Activated CD4-positive, alpha-beta T cell treated with anti-CD3 and anti-CD28 coated beads, Interleukin-2, amount 10 ng/mL, durations not matched to agents 24 days and 14 days (primary cell): ENCODE measurements at places on chromosomes 16 and 17. TPM values are rescaled to one million over a fixed set of nuclear protein-coding genes. Genes with fewer than 3 reads are reported as not detected.

DNA sequence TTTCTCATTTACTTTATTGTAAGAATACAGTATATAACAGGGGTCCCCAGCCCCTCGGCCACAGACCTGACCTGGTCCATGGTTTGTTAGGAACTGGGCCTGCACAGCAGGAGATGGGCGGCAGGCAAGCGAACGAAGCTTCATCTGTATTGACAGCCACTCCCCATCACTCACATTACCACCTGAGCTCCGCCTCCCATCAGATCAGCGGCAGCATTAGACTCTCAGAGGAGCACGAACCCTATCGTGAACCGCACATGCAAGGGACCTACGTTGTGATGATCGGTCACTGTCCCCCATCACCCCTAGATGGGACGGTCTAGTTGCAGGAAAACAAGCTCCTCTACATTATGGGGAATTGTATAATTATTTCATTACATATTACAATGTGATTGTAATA is 410.6 kb downstream of the SLC39A11 start:
- peaks cover 2% of the 10 kb centered on the region for H3K4me1 ChIP-seq
- H3K27me3 ChIP-seq: no peaks in the 10 kb centered on the region
- H3K4me3 ChIP-seq: no peak overlapping the region
- no peaks in the 10 kb centered on the region for H3K36me3 ChIP-seq
- H3K27ac ChIP-seq: no peak overlapping the region

DNA sequence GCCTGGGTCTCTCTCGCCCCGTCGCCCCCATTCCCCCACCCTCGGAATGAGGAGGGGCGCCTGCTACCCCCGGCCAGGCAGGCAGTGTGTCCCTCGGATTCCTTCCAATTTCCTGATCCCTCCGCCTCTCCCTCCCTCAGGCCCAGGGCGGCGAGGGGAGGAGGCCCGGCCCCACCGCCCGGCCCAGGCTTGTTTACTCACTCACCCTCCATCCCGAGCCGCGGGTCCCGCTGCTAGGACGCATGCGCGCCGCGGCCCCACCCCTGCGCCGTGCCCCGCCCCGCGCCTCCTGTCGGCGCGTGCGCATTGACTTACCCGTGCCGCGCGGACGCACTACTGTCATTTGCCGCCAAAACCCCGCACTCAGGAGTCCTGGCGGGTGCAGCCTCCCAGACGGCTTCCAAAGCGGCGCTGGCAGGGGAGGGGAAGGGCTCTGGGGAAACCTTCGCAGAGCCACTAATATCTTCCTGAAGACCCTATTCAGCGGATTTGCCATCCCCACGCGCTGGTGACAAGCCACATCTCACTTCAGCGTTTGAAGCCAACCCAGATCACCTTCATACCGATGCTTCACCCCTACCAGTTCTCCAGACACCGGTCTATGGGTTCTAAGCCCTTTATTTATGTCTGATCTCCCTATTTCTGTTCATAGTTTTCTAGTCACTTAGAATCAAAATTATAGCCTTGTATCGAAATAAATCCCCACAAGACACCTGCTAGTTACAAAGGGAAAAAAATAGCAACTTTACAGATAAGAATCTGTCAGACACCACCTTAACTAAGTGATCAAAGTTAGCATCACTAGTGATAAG is at the start of gene EZH1:
EZH1 (minus strand) TSS at position 235 of the 812 bp plus-strand sequence. CDS start 16,099 bp downstream, outside the sequence.
- peaks cover 8% of the 10 kb centered on the region for H3K36me3 ChIP-seq
- H3K4me3 ChIP-seq: peak within 1 kb of the TSS; percentile 98
- DNase-seq: peak; percentile 98
- peaks cover 30% of the 10 kb centered on the region for H3K27me3 ChIP-seq
- peaks cover 17% of the 10 kb centered on the region for H3K4me1 ChIP-seq
- H3K27ac ChIP-seq: peak within 1 kb of the TSS; percentile 97

DNA sequence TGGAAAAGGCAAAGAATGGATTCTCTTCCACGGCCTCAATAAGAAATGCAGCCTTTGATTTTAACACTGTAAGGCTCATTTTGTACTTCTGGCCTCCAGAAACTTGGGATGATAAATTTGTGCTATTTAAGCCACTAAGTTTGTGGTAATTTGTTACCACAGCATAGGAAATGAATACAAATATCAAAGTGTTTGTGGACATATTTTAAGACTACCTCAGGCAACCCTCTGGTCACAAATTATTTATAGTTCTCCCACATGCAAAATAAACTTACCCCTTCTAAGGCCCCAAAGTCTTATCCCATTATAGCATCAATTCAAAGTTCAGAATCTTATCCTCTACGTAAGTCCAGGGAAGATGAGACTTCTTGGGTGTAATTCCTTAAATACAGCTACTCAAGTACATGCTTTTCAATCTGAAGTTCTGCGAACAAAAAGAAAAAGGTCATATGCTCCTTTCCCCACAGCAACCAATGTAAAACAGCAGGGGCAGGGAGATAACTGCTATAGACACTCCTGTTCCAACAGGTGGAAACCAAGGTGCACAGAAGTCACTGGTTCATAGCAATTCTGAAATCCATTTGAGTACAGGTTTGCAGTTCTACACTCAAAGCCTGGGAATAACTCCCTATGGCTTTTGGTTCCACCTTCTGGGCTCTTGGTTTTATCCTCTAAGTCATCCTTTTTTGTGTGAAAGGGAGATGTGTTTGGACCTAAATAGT is 5.4 kb upstream of the EFCAB13 start:
- peaks cover 7% of the 10 kb centered on the region for H3K4me1 ChIP-seq
- DNase-seq: no peak
- peaks cover 27% of the 10 kb centered on the region for H3K27me3 ChIP-seq
- H3K27ac ChIP-seq: no peak overlapping the region
- H3K36me3 ChIP-seq: no peaks in the 10 kb centered on the region

- no peak overlapping the region for H3K27ac ChIP-seq
- DNase-seq: no peak
- H3K36me3 ChIP-seq: no peaks in the 10 kb centered on the region
- H3K27me3 ChIP-seq: no peaks in the 10 kb centered on the region
These were observed 4.8 kb upstream of the PHF12 start for GRCh38 chr17:28956112-28956511.

DNA sequence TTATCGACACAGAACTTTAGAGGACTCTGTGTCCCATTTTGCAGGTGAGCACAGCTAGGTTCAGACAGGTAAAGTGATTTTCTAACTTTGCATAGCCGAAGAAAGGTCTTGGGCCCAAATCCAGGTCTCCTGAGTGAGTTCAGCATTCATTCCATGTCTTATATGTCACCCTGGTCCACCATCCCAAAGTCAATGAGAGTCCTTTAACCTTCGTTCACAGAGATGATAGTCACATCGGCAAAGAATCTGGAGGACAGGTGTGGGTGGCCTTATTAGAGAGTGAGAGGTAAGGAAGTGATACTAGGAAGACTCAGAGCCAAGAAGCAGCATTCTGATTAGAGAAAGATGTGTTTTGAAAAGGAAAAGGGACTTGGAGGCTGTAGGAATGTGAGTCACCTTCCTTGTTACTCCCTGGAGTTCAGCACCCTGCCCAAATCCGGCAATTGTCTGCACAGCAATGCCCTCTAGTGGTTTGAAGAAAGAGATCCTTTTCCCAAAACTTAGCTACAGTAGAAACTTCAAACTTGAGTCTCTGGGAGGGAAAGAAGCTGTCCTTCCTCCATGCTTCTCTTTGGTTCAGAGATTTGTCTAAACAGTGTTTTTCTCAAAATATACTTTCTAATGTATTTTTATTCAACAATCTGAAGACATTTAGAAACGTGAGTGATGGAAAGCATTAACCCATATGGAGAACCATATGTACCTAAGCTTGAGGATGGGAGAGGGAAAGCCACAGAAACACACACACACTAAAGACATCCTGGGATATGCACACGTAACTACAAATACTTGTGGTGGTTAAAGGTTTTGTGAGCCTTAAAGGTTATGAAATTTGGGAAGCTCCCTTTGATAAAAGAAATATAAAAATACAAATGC is 96.4 kb upstream of the SHISA6 start:
- no peak for DNase-seq
- no peak overlapping the region for H3K27ac ChIP-seq
- H3K4me1 ChIP-seq: no peaks in the 10 kb centered on the region
- no peak overlapping the region for H3K4me3 ChIP-seq

- H3K27ac ChIP-seq: no peak overlapping the region
- no peaks in the 10 kb centered on the region for H3K27me3 ChIP-seq
- no peaks in the 10 kb centered on the region for H3K36me3 ChIP-seq
These were observed 222.5 kb upstream of the TOM1L1 start for GRCh38 chr17:54678158-54678557.

DNA sequence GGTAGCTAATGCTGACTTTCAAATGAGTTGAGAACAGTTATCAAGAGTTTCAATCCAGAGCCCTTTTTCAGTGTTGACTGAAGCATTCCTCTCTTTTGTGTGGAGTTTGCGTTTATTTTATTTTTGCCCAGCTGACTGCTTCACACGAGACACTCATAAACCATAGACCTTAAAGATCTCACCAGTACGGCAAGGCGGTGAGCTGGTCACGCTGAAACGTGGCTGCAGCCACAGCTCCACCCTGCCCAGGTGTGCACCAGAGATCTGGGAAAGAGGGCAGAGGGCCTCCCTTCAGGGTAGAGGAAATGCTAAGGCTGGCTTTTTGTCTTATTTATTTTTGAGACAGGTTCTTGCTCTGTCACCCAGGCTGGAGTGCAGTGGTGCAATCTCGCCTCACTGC is 112.2 kb downstream of the AATF start:
- no peaks in the 10 kb centered on the region for H3K27me3 ChIP-seq
- peaks cover 12% of the 10 kb centered on the region for H3K36me3 ChIP-seq
- no peak for DNase-seq

DNA sequence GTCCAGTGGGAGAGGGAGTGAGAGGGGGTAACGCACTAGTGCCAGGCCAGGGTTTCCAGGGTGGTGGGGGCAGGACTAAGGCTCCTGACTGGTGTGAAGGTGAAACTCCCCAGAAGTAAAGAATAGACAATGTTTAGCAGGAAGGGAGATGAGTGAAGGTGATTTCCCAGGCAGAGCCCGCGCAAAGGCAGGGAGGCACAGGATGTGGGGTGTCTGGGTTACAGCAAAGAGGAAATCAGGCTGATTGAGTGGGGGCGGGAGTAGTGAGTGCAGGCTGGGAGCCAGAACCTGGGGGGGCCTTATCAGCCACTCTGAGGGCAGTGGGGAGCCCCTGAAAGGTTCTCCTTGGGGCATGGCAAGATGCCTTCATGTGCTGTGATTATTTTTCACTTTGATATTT is 167.5 kb downstream of the UTP18 start:
- H3K27me3 ChIP-seq: no peaks in the 10 kb centered on the region
- peak overlapping the region; percentile 90 for H3K27ac ChIP-seq
- peaks cover 47% of the 10 kb centered on the region for H3K4me1 ChIP-seq
- peaks cover 4% of the 10 kb centered on the region for H3K36me3 ChIP-seq

- H3K27ac ChIP-seq: no peak overlapping the region
- DNase-seq: no peak
- peaks cover 18% of the 10 kb centered on the region for H3K4me1 ChIP-seq
- H3K4me3 ChIP-seq: no peak overlapping the region
- H3K36me3 ChIP-seq: no peaks in the 10 kb centered on the region
These were observed 32.9 kb upstream of the FBXO47 start for GRCh38 chr17:39000021-39000601.

DNA sequence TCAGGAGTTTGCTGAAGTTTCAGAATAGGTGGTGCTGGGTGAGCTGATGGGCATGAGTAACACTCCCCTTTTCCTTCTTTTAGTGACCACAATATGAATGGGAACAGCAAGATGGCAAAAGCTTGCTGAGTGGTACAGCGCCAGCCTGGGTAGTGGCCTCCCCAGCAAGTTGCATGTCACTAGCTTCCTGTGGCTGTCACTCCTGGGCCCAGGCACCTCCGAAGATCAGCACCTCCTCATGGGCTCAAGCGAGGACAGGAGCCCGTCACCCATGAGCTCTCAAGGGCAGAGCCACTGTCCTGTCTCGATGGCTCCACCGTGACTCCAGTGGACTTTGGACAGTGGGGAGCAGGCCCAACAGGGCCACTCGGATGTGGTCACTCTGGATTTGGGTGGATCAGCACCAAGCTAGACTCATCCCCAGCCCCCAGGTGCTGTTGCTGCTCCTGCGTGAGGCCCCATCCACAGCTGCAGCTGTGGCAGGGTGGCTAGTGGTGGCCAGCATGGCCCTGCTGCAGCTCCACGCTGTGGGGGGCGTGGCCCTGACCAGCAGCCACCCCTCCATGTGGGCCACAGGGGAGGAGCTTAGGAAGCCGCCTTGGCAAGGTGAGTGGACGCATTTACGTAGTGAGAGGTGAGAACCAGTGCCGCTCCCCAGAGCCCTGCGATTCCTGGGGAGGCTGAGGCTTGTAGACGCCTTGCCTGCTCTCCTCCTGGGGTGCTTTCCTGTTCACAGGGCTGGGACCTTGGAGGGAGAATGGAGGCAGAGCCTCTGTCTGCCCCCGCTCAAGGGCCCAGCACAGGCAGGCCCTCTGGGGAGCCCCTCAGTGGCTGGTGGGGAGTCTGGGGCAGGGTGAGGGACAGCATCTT is 13.6 kb upstream of the DNASE1 start:
- H3K27ac ChIP-seq: no peak overlapping the region
- no peak overlapping the region for H3K4me3 ChIP-seq
- peaks cover 17% of the 10 kb centered on the region for H3K4me1 ChIP-seq
- no peaks in the 10 kb centered on the region for H3K27me3 ChIP-seq

GRCh38 chr17:14745541-14745940 is 444.7 kb downstream of the HS3ST3B1 start:
- no peak for DNase-seq
- no peak overlapping the region for H3K4me3 ChIP-seq
- H3K4me1 ChIP-seq: peaks cover 2% of the 10 kb centered on the region
- H3K27ac ChIP-seq: no peak overlapping the region

DNA sequence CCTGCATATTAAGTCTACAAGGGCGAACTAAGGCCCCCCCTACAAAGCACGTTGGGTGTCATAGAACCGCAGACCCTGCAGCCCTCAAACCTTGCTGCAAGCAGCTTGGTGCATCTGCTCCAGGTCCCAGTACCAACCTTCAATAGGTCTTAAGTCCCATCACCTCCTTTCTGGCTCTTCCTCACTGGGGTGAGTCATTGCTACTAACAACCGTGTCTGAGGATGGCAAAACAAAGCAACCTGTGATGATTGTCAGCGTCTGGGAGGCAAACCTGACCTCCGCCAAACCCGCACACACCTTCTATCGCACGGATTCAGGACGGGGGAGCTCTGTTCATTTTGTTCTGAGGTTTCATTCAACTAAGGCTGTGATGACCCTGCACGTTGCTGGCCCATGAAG is 138.9 kb downstream of the SLC39A11 start:
- no peaks in the 10 kb centered on the region for H3K27me3 ChIP-seq
- no peaks in the 10 kb centered on the region for H3K36me3 ChIP-seq
- H3K4me1 ChIP-seq: peaks cover 1% of the 10 kb centered on the region

- peaks cover 12% of the 10 kb centered on the region for H3K4me1 ChIP-seq
- H3K4me3 ChIP-seq: no peak overlapping the region
- no peak for DNase-seq
- no peaks in the 10 kb centered on the region for H3K27me3 ChIP-seq
- H3K27ac ChIP-seq: peak overlapping the region; percentile 55
- H3K36me3 ChIP-seq: peaks cover 12% of the 10 kb centered on the region
These were observed 9.4 kb downstream of the KIAA0513 start for GRCh38 chr16:85037050-85037410.

KRT39 gene
- total RNA-seq: not detected in 2 replicates

- no peaks in the 10 kb centered on the region for H3K4me1 ChIP-seq
- H3K27ac ChIP-seq: no peak overlapping the region
- H3K4me3 ChIP-seq: no peak overlapping the region
- no peaks in the 10 kb centered on the region for H3K27me3 ChIP-seq
- DNase-seq: no peak
These were observed 130.6 kb upstream of the KCNJ16 start for GRCh38 chr17:69944406-69944805.
